ENCODE measurements at places on chromosomes 1 and 21.
A peak's percentile ranks its signal among the peaks of the same experiment; 100 is the strongest.

DNA sequence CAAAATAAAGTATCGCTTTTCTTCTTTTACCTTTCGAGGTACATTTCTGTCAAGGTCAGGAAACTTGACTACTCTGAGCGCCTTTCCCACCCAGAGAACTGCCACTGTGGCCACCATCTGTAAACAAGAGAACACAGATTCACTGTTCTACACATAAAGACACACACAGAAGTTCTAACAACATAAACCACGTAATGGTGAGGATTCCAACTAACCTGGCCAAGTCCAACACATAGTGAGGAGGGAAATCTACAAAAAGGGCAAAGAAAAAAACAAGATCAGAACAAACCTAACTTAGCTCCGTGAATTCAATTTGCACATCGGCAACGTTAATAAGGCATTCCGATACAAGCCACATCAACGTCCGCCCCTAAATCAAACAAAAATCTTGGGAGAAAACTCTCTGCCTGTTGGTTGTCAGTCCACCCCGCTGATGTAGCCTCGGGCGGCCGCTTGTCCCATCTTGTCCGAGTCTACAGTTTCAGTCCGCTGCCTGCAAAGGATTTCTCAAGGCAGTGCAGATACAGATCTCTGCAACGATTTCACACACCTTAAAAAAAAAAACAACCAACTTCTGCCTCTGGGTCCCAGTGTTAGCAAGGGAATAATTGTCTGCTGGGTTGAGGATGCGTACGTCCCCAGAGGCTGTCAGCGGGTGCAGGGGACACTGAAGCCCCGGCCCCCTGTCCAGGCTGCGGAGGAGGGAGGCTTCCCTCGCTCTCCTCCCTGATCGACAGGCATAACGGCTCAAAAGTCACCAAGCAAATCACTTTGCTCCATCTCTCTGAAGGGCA lies 1.0 kb downstream of the SLC35D1 start:
- DNase-seq = peak; percentile 3

GRCh38 chr1:219324629-219325367 lies 151.1 kb downstream of the LYPLAL1 start:
- no peak for DNase-seq

DNA sequence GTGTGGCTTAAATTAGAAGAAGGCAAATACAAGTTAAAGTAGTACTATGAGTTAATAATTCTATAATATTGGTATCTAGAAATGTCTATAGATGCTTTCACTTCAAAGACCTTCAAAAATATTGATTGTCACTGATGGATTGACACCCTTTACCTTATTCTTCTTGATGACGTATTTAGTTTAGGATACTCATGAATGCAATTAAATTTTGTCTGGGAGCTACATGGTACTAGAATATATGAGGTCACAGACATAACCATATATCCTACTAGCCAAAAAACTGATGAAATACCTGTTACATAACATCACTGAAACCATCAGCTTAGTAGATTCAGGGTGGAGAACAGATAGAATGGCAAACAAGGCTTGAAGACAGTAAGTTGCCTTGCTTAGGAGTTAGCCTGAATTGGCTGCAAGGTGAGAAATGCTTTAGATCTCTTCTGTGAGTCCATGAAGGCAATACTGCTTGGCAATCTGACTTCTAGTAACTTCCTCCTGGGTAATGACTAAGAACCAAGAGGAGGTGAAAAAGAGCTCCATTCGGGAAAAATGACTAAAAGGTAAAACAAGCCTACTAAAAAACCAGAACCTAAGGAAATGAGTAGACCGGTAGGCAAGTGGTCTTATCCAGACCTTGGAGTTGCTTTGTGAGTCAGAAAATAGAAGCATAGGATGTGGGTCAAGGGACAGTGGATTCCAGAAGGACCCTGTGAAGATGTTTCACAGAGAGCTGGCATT lies 16.9 kb upstream of the ARHGAP29 start:
- no peak for DNase-seq

DNA sequence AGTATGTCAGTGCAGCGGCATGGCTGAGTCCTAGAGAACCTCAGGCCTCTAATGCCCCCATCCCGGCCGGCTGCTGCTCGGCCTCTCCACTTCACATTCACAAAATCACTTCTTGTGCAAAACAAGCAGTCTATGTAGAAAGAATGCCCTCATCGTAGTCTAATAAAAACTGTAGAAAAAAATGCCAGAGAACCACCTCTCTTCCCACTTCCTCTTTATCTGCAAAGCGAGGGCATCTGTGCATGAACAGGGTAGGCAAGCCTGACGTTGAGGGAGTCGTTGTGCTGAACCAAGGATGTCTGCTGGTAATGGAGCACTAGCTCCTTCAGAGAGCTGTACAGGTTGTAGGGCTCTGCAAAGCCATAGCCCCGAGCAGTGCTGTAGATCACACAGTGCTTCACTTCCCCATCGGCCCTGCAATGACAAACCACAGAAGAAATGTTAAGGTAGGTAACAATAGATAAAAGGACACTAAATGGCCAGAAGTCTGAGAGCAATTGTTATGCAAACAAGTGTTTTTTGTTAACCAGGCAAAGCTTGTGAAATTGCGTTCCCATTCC lies 88.9 kb downstream of the PIK3R3 start:
- DNase-seq = no peak

- DNase-seq = no peak
Measured at GRCh38 chr1:106700211-106700610, 356.3 kb upstream of the PRMT6 start.

DNA sequence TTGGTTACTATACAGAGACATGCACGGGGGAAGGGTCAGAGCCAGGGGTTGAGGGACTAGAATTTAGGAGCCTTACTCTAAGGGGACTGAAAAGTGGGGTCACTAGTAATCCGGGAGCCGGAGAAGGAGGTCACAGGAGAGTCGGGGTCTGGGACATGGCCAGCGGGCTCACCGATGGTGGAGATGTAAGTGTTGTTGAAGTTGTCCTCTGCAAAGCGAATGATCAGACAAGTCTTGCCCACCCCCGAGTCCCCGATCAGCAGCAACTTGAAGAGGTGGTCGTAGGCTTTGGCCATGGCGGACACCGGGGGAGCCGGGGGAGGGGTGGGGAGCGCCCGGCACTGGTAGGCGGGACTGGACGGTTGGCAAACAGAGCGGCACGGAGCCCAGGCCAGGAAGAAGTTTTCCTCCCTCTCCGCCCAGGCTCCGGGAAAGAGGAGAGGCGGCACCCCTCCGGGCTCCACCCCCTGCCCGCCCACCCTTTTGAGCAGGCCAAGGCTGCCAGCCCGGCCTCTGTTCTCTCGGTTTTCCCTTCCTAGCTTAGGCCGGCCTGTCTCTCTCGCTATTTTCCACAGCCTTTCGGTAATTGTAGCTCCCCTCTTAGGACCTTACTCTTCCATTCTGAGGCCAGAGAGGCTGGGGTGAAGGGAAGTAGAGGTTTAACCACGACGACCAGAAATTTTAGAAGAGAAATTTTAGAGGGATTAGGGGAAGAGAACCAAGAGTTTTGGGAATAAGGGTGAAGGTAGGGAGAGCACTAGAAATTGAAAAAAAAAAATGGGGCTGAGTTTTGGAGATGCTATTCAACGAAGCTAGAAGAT lies at the start of gene RAB13:
TSS of gene RAB13 (minus strand) at position 399 of the 821 bp plus-strand sequence. CDS start at position 296, 103 bp downstream.
- DNase-seq = no peak

- no peak for DNase-seq
Measured at GRCh38 chr1:158916085-158916484, 15.3 kb upstream of the PYHIN1 start.

GRCh38 chr1:16921391-16922185 lies at the start of gene CROCC:
CROCC (plus strand) TSS chr1:16921931; CDS start chr1:16922019, 88 bp downstream.
- no peak for DNase-seq

GRCh38 chr1:92487078-92487605 lies 417 bp upstream of the GFI1 start:
- no peak for DNase-seq

DNA sequence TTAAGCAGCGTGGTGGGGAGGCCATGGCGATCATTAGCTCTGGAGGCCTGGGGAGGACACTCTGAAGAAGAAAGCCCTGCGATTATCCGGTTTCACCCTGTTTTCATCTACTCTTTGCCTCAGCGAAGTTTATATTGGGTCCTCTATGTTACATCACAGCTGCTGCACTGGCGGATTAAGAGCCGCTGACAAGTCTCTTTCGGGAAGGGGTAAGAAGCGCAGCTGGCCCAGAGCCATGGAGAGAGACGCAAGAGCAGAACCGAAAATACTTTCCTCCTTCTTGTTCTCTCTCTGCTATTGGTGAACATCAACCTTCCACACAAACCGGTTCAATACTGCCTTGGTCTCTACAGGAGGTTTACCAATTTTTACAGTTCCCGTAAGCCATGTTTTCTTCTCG lies 291.5 kb downstream of the FAM72C start:
- DNase-seq = no peak

GRCh38 chr1:10693497-10694273 lies 102.8 kb downstream of the CASZ1 start:
- DNase-seq = no peak

DNA sequence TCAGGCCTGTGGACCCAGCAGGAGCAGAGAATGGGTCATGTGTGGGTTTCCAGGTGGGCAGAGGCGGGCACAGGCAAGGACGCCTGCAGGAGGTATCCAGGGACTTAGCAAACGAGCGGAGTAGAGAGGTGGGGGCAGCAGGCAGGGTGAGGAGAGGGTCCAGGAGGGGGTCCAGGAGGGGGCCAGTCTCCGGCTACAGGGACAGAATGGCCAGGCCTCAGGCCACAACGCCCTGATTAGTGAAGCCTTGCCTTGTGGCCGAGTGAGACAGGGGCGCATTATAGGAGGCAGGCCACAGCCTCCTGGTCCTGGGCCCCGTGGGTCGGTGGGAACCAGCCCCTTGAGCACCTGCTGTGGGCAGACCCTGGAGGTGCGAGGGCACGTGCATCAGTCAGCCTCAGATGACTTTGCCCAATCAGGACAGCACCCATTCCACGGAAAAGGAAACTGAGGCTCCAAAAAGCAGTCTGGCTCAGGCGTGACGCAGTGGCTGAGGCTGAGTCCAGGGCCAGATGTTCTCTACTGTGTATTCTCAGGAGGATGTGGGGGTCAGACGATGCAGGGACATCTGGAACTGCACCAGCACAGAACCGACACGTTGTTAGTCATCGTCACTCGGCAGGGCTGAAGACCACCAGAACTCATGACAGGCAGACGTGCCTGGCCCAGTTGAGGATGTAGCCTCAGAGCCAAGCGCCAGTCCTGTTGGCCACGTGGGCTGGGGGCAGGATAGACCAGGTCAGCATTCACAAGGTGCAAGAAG lies 113.7 kb downstream of the CRYAA start:
- DNase-seq = no peak

- no peak for DNase-seq
Measured at GRCh38 chr1:56160773-56161315, 418.5 kb downstream of the PLPP3 start.

DNA sequence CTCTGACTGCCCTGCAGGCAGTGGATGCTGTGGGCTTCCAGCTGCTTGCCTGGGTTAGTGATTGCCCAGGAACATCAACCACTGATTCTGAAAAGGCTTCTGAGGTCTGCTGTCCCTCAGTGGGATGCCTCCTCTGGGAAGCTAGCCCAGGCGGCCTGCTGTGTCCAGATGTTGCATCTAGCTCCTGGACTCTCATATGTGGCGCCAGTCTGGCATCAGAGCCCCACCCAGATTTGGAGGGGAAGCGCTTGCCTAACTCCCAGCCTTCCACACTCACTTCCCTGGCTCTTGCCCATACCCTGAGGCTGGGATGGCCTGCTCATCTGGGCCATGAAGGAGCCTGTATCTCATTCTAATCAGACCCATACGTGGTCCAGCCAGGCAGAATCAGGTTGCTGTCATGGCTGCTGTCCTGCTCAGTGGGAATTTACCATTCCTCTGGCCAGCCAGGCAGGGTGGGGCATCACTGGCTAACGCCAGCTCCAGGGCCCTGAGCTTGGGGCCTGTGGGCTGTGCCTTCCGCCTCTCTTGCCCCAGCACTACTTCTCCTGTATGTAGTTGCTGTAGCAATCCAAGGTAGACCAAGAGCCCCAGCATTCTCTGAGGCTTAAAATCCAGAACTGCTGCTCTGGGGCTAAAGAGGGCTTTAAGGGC lies 4.1 kb downstream of the CSF1 start:
- no peak for DNase-seq
